CD4-positive, alpha-beta T cell treated with Interleukin-4 for 4 hours (primary cell): ENCODE measurements at places on chromosomes 16 and 17.

DNA sequence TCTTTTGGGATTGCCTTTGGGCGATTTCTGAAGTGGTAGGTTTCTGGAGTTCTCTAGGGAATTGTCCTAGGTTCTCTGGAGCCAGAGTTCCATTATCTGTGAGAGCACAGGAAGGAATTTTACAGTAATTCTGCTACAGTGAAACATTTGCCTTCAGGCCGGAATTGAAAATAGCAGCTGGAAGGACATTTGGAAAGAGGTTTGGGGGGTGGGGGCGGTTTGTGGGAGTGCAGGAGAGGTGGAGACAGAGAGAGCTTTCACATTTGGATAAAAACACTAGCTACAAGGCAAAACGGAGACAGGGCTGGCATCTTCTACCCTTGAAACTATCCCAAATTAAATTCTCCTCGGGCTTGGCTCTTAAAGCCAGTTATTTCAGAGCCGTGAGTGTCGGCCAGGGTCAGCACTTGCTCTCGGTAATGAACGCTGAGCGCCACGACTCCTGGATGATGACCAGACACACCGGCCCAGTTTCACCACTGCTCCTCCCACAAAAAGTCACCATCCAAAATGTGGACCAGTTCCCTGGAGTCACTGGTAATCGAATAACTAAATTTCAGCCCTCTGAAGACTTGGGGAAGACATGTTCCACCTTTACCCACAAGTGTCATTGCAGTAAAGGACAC is 67.7 kb upstream of the TANC2 start:
- no peak for DNase-seq

- DNase-seq, result no peak
Observed at GRCh38 chr16:57797526-57798266, 4.6 kb downstream of the KIFC3 start.

DNA sequence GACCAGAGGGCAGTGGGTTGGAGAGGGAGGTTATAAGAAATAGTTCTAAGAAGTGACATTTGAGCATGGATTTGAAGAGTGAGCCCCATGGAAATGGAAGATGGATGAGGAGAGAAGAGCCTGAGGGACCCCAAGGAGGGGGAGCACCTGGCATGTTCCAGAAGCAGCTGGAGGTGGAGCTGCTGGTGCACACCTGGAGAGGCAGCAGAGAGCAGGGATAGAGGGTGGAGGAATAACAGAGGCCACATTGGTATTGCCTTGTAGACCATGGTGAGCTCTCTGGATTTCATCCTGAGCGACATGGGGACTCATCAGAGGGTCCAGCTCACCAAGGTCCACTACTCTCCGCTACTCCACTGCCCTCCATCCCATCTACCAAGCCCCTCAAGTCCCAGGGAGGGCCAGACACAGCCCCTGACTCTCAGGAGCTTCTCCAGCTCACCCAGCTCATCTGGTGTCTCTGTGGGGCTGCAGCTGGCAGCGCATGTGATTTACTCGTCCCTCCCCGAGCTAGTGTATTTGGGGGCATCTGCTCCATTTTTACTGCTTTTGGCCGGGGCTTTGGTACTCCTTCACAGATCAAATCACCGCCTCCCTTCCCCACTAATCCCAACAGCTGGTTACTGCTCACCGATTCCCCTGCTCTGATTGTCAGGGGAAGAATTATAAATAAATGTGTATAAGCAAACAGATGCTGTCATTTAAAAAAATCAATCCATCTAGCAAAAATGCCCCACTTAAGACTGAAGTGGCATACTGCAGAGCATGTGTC is 22.1 kb upstream of the KDM8 start:
- no peak for DNase-seq

DNA sequence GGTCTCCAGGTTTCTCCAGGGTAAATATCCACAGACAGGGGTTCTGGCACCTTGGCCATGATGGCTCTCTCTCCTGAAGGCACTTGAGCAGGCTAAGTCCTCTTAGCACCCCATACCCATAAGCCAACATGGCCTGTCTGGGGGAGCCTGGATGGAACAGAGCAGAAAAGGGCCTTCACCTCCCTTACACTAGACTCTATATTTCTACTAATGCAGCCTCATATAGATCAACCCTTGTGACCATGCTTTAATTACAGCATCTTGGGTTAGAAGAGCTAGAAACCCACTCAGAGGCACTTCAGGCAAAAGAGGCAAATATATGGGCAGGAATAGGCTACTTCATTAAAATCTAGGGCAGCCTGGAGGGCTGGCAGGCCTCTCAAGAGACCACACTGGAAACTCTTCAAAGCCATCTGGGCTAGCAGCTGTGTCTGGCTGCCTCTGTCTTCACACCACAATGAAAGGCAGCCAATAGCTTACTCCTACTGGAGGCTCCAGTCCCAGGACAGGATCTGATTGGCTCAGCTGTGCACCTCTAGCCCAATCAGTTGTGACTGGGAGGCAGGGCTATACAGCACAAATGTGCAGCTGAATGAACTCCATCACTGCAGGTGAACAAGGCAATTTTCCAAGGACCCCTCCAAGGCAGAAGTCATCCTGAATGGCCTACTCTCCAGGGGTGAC is 4.7 kb upstream of the CDT1 start:
- no peak for DNase-seq

GRCh38 chr17:40956401-40957254 is 10.1 kb downstream of the KRT39 start:
- DNase-seq, result no peak
